A549 treated with Hydrocortisone at 1 μM for 4 hours (cell line): ENCODE measurements at places on chromosomes 16 and 17. TPM values are rescaled to one million over a fixed set of nuclear protein-coding genes. Genes with fewer than 3 reads are reported as not detected.

Gene SNX20
- total RNA-seq: not detected in 5 replicates

Gene PERCC1
- not detected in 5 replicates for total RNA-seq

Gene CCL5
- 0.76 to 1.5 TPM (median 1.3 TPM) in 5 replicates for total RNA-seq

Gene KRTAP2-3
- 0.20 to 0.22 TPM in 2 of 5 replicates, not detected in the others for total RNA-seq

Gene WDR81
- 26.4 to 32.9 TPM (median 28.7 TPM) in 5 replicates for total RNA-seq

Gene PLLP
- total RNA-seq: 0.97 to 1.7 TPM (median 1.6 TPM) in 5 replicates

Gene ITGB3
- total RNA-seq: 2.5 to 7.1 TPM (median 5.0 TPM) in 5 replicates

Gene FADS6
- total RNA-seq: 0.09 TPM in 1 of 5 replicates, not detected in the others

Gene LLGL2
- total RNA-seq: 20.2 to 35.0 TPM (median 30.2 TPM) in 5 replicates

Gene GPR139
- total RNA-seq: not detected in 5 replicates

Gene ACSM5
- total RNA-seq: not detected in 5 replicates

Gene CCL8
- total RNA-seq: not detected in 5 replicates

Gene GAS2L2
- 0.05 to 0.16 TPM (median 0.07 TPM) in 5 replicates for total RNA-seq

Gene GHDC
- 18.0 to 20.3 TPM (median 19.5 TPM) in 5 replicates for total RNA-seq

Gene CACNG5
- 0.16 TPM in 1 of 5 replicates, not detected in the others for total RNA-seq

Gene DDX28
- 18.4 to 21.0 TPM (median 20.7 TPM) in 5 replicates for total RNA-seq

Gene SHISA9
- total RNA-seq: 0.01 to 0.13 TPM (median 0.07 TPM) in 5 replicates

Gene TBC1D3C
- total RNA-seq: 0.06 TPM in 1 of 5 replicates, not detected in the others

Gene ZNF48
- 12.3 to 13.4 TPM (median 12.9 TPM) in 5 replicates for total RNA-seq

Gene OR1A1
- not detected in 5 replicates for total RNA-seq

Gene GCGR
- 0.08 to 0.47 TPM (median 0.30 TPM) in 5 replicates for total RNA-seq

Gene CPHXL2
- not detected in 5 replicates for total RNA-seq

Gene TMEM88
- total RNA-seq: 0.51 to 1.5 TPM (median 0.66 TPM) in 5 replicates

Gene SLC13A2
- total RNA-seq: 0.08 to 0.18 TPM (median 0.12 TPM) in 5 replicates

Gene OR2C1
- total RNA-seq: not detected in 5 replicates

Gene FBXO39
- not detected in 5 replicates for total RNA-seq

Gene ST6GALNAC1
- total RNA-seq: 0.05 to 0.25 TPM (median 0.13 TPM) in 5 replicates

Gene NOL11
- total RNA-seq: 69.0 to 83.6 TPM (median 80.5 TPM) in 5 replicates

Gene SPIRE2
- 5.5 to 7.7 TPM (median 7.2 TPM) in 5 replicates for total RNA-seq

Gene KRTAP2-1
- total RNA-seq: not detected in 5 replicates

Gene TUFM
- total RNA-seq: 239 to 307 TPM (median 280 TPM) in 5 replicates

Gene ETV4
- total RNA-seq: 54.5 to 64.7 TPM (median 61.4 TPM) in 5 replicates

Gene CCL1
- total RNA-seq: not detected in 5 replicates

Gene SECTM1
- total RNA-seq: 1.4 to 3.6 TPM (median 2.1 TPM) in 5 replicates

Gene ACAP1
- 1.2 to 3.9 TPM (median 3.1 TPM) in 5 replicates for total RNA-seq

Gene YBX2
- 0.43 to 0.55 TPM (median 0.44 TPM) in 5 replicates for total RNA-seq

Gene SPN
- total RNA-seq: 0.02 TPM in 1 of 5 replicates, not detected in the others

Gene SHISA6
- total RNA-seq: not detected in 5 replicates

Gene CMTM2
- total RNA-seq: not detected in 5 replicates

Gene UQCRC2
- total RNA-seq: 157 to 213 TPM (median 166 TPM) in 5 replicates

Gene CDRT4
- 0.51 to 1.7 TPM (median 1.2 TPM) in 4 of 5 replicates, not detected in the other for total RNA-seq

Gene CFAP119
- total RNA-seq: 5.2 to 9.2 TPM (median 8.2 TPM) in 5 replicates

Gene SEPTIN12
- not detected in 5 replicates for total RNA-seq

Gene SCNN1B
- 0.40 to 0.69 TPM (median 0.65 TPM) in 5 replicates for total RNA-seq

Gene JUP
- 95.1 to 120 TPM (median 110 TPM) in 5 replicates for total RNA-seq

Gene TLCD3A
- total RNA-seq: 54.9 to 60.6 TPM (median 58.7 TPM) in 5 replicates

Gene RSKR
- total RNA-seq: 3.1 to 5.5 TPM (median 3.9 TPM) in 5 replicates

Gene PRSS33
- not detected in 5 replicates for total RNA-seq

Gene NPIPA2
- 0.73 to 2.2 TPM (median 1.4 TPM) in 5 replicates for total RNA-seq

Gene TEPSIN
- 20.2 to 27.4 TPM (median 26.5 TPM) in 5 replicates for total RNA-seq

Gene GGT6
- not detected in 5 replicates for total RNA-seq

Gene CDH16
- 5.9 to 7.4 TPM (median 6.6 TPM) in 5 replicates for total RNA-seq

Gene C17orf107
- total RNA-seq: 0.17 to 0.31 TPM (median 0.25 TPM) in 5 replicates

Gene EIF3CL
- total RNA-seq: 68.3 to 86.2 TPM (median 73.4 TPM) in 5 replicates

Gene FAM20A
- total RNA-seq: 0.07 to 0.08 TPM in 2 of 5 replicates, not detected in the others

Gene DNAH9
- total RNA-seq: 0.05 to 0.07 TPM in 2 of 5 replicates, not detected in the others

Gene TMEM114
- total RNA-seq: not detected in 5 replicates

Gene KRT23
- total RNA-seq: 0.08 to 0.29 TPM (median 0.11 TPM) in 4 of 5 replicates, not detected in the other
